ENCODE measurements at places on chromosomes 7 and 10.

GRCh38 chr10:52191049-52191448 lies 123.0 kb upstream of the DKK1 start:
- no peak for DNase-seq

DNA sequence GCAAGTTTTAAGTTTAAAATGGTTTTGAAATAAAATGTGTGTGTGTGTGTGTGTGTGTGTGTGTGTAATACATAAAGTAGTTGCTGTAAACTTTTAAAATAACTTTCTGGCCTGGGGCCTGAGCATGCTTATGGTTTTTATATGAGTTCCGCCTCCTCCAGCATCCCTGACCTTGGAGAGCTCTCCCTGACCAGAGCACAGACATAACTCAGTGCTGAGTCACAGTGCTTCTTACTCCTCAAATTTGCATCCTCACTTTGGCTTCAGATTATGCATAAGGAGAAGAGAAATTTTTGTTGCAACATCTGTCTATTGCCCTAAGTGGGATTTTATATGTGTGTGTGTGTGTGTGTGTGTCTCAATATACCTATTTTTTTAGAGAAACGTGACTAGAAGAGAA lies 200.8 kb downstream of the ELMO1 start:
- no peak for DNase-seq

DNA sequence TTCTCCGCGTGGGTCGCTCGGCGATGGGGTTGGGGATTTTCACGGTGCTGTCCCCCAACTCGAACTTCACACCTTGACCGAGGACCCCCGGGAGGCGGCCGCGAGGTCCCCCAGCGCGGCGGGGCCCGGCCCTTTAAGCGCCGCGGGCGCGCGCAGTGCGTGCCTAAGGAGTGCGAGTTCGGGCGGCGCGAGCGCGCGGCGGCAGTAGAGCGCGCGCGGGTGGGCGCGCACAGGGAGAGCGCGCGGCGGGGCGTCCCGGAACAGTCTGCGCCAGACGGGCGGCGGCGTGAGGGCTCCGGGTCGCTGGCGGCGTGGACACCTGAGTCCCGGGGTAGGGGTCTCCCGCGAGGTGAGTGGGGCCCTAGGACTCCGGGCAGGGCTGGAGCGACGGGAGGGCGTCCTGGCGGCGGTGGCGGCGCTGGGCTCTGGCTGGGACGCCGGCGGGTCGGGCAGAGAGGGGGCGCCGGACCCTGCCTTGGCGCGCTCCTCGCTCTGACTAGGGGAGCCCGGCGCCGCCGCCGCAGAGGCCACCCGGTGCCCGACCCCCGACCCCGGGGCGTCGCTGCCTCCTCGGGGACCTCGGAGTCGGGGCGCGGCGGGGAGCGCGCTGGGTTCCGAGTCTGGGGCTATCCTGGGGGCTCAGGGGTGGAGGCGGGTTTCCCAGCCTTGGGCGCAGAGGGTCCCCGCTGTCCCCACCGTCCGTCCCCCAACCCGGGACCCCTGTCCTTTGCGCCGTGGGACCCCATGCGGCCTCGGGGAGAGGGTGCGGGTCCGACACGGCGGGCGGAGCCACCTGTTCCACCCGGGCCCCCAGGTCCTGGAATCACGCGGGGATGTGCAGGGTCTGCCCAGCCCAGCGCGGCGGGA lies at the start of gene PROSER2:
TSS of gene PROSER2 (plus strand) at position 235 of the 867 bp plus-strand sequence. CDS start 28,722 bp downstream, outside the sequence.
- DNase-seq: no peak

DNA sequence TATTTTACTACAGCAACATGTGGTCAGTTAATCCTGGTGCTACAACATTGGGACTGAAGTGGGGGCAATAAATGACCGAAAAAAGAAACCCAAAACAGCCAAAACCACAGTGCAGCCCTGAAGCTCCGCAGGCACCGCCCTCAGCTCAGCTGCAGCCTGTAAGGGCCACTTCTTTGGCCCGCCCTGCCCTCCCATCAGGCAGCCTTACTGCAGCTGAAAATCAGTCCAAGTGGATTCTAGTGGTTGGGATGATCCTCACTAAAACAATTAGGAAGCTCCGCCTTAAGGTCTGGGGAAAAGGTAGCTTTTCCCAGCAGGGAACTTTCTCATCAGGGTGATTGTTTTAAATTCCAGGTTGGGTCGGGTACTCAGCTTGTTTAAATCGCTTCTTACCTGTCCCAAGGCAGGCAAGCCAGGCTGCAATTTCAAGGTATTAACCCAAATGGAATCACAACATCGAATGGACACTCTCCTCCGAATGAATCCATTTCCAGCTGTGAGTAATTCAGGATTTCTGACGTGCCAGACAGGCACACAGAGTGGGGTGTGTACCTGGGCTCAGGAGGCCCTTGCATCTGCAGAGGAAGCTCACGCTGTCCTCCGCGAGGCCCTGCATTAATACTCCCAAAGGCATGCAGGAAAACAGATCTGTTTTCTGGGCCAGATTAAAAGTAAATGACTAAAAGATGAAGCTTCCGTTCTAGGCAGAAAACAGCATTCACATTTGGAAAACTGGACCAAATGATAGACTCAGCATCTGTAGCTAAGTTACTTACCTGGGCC lies 104.3 kb downstream of the CREB5 start:
- DNase-seq: no peak

- no peak for DNase-seq
Observed at GRCh38 chr10:89120931-89121763, 86.0 kb downstream of the CH25H start.

Measured in RWPE2 (cell line).